ENCODE measurements at places on chromosomes 1 and 21.
A peak's percentile ranks its signal among the peaks of the same experiment; 100 is the strongest.

- H3K4me1 ChIP-seq: no peaks in the 10 kb centered on the region
- H3K4me3 ChIP-seq: no peak overlapping the region
- no peak for DNase-seq
- no peak overlapping the region for H3K27ac ChIP-seq
These were observed 113.9 kb downstream of the KCTD3 start for GRCh38 chr1:215681041-215681440.

- no peak overlapping the region for H3K4me3 ChIP-seq
- H3K4me1 ChIP-seq: peaks cover 11% of the 10 kb centered on the region
- H3K36me3 ChIP-seq: no peaks in the 10 kb centered on the region
- no peak overlapping the region for H3K27ac ChIP-seq
- H3K27me3 ChIP-seq: no peaks in the 10 kb centered on the region
- no peak for DNase-seq
These were observed 333.8 kb upstream of the ADGRL2 start for GRCh38 chr1:81466961-81467360.

GRCh38 chr1:66434096-66434495 is 99.9 kb upstream of the SGIP1 start:
- H3K27me3 ChIP-seq: peaks cover 18% of the 10 kb centered on the region
- H3K4me3 ChIP-seq: no peak overlapping the region
- H3K36me3 ChIP-seq: peaks cover 1% of the 10 kb centered on the region
- no peak overlapping the region for H3K27ac ChIP-seq
- no peak for DNase-seq

- H3K27ac ChIP-seq: no peak overlapping the region
- H3K36me3 ChIP-seq: no peaks in the 10 kb centered on the region
- no peaks in the 10 kb centered on the region for H3K4me1 ChIP-seq
- H3K27me3 ChIP-seq: peaks cover 3% of the 10 kb centered on the region
- no peak overlapping the region for H3K4me3 ChIP-seq
- DNase-seq: no peak
These were observed 10.1 kb upstream of the ERICH3 start for GRCh38 chr1:74683656-74684055.

DNA sequence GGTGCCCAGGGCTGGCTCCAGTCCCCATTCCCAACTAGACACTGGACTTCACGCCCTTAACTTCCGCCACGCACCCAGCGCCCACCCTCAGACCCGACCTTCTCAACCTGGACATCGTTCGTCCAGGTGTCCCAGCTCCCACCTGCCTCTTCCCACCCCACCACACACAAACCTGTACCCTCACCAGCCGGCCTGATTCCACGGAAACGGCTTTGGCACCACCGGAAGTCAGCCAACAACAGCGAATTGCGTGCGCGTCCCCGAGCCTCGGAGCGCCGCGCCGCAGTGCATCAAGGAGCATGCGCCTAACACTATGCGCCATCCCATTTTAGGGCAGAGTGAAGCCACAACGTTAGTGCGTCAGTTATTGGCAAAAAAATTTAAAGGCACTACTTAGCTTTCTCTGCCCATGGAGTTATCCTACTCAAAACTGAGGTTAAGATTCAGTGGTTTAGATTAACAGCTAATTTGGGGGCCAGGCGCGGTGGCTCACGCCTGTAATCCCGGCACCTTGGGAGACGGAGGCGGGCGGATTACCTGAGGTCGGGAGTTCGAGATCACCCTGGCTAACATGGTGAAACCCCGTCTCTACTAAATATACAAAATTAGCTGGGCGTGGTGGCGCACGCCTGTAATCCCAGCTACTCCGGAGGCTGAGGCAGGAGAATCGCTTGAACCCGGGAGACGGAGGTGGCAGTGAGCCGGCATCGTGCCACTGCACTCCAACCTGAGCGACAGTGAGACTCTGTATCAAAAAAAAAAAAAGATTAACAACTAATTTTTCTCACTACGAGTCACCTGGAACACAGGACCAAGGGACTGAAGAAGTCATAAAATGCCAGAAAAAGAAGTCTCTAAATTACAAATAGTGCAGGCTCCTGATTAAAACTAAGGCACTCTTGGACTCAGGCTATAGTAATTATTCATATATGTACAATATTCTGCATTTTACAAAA is at the start of gene GON4L:
Gene GON4L, minus strand, starts transcription at position 240 of the 956 bp plus-strand sequence. CDS start 3,434 bp downstream, outside the sequence.
- H3K4me1 ChIP-seq: peaks cover 9% of the 10 kb centered on the region
- H3K36me3 ChIP-seq: peaks cover 14% of the 10 kb centered on the region
- H3K4me3 ChIP-seq: peak within 1 kb of the TSS; percentile 99
- H3K27ac ChIP-seq: peak within 1 kb of the TSS; percentile 97
- peak; percentile 69 for DNase-seq

DNA sequence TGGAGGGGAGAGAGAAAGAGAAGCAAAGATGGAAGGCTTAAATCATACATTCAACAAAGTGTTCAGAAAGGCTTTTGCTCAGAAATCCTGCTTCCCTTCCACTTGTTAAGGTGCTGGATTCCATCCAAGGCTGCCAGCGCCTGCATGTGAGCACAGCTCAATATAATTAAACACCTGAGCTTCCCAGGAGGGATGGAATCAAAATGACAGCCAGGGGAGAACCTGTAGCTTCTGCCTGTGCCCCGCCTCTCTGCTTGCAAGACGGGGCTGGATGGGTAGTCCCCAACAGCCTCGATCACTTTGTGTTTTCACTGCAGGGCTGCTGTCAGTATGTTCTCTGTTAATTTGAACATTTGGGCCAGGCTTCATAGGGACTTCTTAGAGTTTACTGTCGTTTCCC is 225.7 kb downstream of the KCNH1 start:
- H3K4me1 ChIP-seq: peaks cover 10% of the 10 kb centered on the region
- DNase-seq: no peak
- no peaks in the 10 kb centered on the region for H3K36me3 ChIP-seq
- H3K27ac ChIP-seq: no peak overlapping the region
- H3K4me3 ChIP-seq: no peak overlapping the region

DNA sequence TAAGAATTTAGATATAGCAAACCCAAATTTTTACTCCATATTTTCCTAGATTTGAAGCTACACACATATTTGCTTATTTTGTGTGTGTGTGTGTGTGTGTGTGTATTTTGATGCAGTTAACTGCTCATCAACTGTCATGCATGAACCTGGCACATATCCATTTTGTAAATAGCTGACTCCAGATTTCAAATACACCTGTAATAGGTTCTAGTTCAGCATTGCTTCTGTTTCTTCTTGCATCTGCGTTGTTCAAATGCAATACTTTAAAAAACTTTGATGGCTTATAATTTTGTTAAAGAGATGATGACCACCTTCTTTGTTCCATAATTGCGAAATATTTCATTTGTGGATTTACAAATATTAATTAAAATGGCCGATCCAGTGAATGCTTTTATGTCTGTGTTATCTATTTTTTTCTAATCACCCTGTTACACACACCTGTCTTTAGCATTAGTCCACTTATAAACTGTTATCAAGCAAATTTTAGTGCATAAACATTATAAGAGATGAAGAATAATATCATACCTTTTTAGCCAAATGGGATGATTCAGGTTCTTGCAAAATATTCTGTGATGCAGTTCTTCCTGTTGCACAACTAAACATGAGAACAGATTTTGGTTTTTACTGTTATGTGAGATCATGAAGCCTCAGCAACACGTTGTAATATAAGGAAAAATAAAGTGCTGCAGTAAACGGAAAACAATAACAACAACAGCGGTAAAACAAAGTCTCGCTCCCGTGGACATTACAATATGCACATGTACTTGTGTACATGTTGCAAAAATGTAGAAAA is 12.7 kb upstream of the S100A11 start:
- no peak overlapping the region for H3K27ac ChIP-seq
- peaks cover 16% of the 10 kb centered on the region for H3K4me1 ChIP-seq
- H3K27me3 ChIP-seq: peaks cover 16% of the 10 kb centered on the region
- no peaks in the 10 kb centered on the region for H3K36me3 ChIP-seq
- DNase-seq: no peak
- no peak overlapping the region for H3K4me3 ChIP-seq

- H3K36me3 ChIP-seq: no peaks in the 10 kb centered on the region
- H3K4me3 ChIP-seq: no peak overlapping the region
- H3K27me3 ChIP-seq: peaks cover 98% of the 10 kb centered on the region
- H3K27ac ChIP-seq: no peak overlapping the region
These were observed 14.0 kb upstream of the TBX15 start for GRCh38 chr1:119002028-119002686.

DNA sequence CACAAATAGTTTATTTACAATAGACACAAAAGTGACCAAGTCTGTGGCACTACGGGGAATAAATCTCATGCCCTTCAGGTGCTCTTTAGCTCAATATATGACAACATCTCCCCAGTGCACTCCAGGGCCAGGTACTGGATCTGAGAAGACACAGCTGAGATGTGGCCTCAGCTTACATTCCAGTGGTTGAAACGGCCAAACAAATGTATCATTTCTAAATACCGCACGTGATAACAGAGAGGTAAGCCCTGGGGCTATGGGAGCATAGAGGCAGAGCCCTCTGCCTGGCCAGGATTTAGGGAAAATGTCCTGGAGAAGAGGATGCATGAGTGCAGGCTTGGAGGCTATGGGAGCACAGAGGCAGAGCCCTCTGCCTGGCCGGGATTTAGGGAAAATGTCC is 630.5 kb downstream of the SMYD3 start:
- H3K27me3 ChIP-seq: no peaks in the 10 kb centered on the region
- no peaks in the 10 kb centered on the region for H3K4me1 ChIP-seq
- DNase-seq: no peak

GRCh38 chr1:31032266-31032665 is 33.3 kb downstream of the PUM1 start:
- no peak for DNase-seq
- H3K36me3 ChIP-seq: peaks cover 24% of the 10 kb centered on the region
- peak overlapping the region; percentile 6 for H3K27ac ChIP-seq

GRCh38 chr1:237664348-237664747 is 226.4 kb downstream of the ZP4 start:
- no peak for DNase-seq
- peaks cover 12% of the 10 kb centered on the region for H3K4me1 ChIP-seq
- H3K27ac ChIP-seq: no peak overlapping the region
- H3K36me3 ChIP-seq: no peaks in the 10 kb centered on the region
- no peaks in the 10 kb centered on the region for H3K27me3 ChIP-seq

DNA sequence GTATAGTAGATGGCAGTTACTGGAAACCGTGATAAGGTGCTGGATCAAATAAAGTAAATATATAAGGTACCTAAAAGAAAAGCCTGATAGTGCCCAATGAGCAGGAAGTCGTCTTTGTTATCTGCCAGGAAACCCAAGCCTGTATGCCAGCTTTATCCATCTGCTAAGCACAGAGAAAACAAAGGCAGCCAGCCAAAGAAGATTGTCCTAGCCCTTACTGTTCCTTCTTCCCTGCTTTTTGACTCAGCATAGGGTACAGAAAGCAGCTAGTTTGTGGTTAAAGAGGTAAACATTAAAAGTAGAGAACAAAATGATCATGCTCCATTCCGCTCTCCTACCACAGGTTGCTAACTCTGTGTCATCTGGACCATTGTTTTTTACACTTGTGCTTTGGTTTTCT is 10.1 kb downstream of the KRTAP22-2 start:
- H3K27me3 ChIP-seq: peaks cover 3% of the 10 kb centered on the region
- H3K27ac ChIP-seq: no peak overlapping the region
- H3K4me1 ChIP-seq: no peaks in the 10 kb centered on the region

DNA sequence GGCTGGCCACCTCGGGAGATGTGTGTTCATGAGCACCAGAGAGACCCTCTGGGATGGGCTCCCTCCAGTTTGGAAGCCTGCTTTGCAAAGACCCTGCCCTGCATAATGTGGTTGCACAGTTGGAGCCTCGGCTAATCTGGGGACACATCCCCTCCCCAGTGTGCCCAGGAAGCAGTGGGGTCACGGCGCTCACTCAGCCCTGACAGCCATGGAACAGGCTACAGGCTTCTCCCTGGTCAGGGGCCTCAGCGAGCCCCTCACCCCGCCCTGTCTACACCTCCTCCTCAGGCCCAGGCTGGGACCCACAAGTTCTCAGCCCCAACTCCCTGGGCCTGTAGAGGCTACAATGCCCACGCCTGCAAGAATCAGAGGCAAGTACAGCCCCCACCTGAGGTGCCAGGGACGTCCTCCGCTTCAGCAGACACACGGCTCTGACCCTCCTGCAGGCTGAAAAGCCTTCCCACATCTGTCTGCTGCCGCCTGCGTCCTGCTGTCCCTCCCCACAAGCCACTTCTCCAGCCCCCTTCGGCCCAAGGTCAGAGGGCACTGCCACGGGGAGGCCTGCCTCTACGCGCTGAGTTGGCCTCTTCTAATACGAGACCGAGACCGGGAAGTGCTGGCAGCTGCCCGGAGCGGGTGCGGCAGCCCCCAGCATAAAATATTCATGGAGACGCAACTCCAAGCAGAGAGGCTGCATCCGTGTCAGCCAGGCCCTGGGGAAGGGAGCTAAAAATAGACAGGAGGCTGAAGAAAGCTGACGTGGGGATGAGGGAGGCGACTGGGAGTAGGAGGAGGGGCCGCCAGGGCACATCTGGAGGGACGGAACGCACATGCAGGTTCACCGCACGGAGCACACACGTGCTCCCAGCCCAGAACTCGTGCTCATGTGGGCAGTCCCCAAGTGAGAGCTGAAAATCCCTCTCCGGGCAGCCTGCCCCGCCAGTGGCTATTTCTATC is 15.2 kb upstream of the GPR153 start:
- no peak overlapping the region for H3K27ac ChIP-seq
- H3K36me3 ChIP-seq: no peaks in the 10 kb centered on the region
- H3K4me1 ChIP-seq: peaks cover 4% of the 10 kb centered on the region
- DNase-seq: no peak

GRCh38 chr1:161187311-161187710 is 10.0 kb upstream of the B4GALT3 start:
- peaks cover 4% of the 10 kb centered on the region for H3K27me3 ChIP-seq
- DNase-seq: no peak
- no peak overlapping the region for H3K4me3 ChIP-seq
- no peaks in the 10 kb centered on the region for H3K4me1 ChIP-seq
- H3K27ac ChIP-seq: no peak overlapping the region

DNA sequence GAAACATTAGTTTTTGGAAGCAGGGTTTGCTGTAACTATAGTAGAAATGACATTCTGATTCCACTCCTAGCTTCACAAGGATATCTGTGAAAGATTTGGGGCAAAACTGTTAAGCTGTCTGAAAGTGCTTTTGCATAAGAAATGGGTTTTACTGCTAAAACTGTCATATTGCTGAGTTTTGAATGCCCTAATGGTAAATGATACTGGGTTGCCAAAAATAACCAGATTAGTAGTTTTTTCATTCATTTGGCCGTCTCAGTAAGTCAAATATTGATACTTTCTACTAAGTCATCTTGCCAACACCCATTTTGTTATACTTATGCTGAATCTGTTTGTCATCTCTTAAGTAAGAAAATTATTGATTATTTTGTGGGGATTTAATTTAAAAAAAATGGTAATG is 399 bp upstream of the PTPRC start:
- no peaks in the 10 kb centered on the region for H3K27me3 ChIP-seq
- DNase-seq: no peak
- no peaks in the 10 kb centered on the region for H3K4me1 ChIP-seq
- H3K4me3 ChIP-seq: no peak overlapping the region
